GDM1 (cell line): ENCODE measurements at places on chromosomes 3 and 15.

DNA sequence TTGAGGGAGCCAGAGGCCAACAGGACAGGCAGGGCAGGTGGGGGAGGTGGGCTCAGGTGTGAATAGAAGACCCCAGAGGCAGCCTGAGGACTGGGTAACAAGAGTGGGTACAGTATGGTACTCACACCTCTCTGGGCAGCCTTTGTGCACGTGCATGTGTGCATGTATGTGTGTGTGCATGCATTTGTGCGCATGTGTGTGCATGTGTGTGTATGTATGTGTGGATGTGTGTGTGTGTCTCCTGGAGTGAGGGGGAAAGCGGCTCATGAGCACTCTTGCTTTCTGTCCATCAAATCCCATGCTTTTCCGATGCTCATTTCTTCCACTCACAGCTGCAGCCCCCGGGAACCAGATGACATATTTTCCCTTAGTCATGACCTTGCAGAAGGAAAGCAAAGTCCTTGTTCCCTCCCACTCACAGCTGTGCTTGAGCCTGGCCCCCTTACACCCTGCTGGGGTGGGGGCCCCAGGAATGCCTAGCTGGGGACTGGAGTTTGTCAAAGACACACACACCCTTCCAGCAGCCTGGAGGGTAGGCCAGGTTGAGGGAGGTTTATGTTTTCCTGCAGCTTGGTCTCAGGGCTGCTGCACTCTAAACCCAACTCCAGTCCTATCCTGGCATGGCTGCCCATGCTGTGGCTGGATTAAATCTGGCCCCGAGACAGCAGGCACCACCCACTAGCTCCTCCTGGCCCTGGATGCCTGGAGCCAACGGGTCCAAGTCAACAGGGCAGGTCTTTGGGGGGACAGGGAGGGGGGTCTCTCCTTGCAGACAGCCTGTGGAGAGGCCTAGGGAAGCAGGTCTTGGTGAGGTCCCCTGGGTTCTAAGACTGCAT is 22.5 kb downstream of the CCDC33 start:
- no peak for DNase-seq

DNA sequence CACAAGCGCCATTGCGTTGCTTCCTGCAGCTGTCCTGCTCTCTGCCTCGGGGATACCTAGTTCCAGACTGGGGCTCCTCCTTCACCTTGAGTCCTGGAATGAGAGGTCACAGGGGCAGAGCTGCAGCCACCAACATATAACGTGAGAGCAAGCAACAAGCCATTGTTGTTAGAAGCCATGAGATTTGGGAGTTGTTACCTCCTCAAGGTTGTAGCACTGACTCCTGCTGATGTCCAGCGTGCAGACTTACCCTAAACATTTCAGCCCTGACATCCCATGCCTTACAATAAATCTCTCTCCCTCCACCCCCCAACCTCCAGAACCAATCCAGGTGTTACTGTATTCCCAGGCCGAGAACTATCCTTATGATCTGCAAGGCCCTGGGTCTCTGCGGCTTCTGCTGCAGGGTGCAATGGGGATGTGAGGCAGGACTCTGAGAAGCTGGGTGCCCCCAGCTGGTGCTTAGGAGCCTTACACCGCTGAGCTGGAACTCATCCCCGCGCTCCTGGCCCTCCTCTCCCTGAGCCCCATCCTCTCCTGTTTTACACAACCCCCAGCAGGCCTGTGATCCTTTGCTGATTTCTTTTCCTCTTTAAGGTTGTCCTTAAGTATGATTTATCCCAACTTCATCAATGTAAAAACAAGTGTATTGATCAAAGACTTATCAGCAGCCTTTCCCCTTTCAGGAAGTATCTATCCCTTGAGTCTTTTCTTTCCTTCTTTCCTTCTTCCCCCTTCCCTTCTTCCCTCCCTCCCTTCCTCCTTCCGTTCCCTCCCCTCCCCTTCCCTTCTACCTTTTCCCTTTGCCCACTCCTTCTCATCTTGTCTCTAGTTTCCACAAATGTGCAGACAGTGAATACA is 84.2 kb upstream of the ABHD2 start:
- DNase-seq = no peak

DNA sequence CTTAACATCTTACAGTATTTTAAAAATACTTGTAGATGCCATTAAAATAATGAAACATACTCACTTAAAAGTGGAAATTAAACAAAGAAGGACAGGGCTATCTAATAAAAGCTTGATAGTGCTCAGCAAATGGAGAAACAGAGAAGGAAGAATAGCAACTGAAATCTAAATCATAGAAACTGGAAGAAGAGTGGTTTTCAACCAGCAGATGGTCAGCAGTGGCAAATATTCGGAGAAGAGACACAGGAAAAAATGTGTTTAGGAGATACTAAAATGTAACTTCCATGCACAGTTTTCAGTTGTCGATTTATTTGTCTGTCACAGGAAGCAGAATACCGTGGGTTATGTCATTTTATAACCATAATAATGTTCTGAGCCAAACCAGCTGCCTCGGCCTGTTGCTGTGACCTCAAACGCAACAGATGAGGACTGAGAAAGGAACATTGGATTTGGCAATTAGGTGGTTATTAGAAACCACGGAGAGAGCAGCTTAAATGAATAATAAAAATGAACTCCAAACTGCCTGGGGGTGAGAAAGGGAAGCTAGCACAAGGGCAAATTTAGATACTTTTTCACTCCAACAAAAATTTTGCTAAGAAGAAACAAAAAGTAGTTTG is 246.6 kb upstream of the KCNMB2 start:
- no peak for DNase-seq

- DNase-seq = no peak
Measured at GRCh38 chr15:81894061-81894460, 151.8 kb downstream of the MEX3B start.

DNA sequence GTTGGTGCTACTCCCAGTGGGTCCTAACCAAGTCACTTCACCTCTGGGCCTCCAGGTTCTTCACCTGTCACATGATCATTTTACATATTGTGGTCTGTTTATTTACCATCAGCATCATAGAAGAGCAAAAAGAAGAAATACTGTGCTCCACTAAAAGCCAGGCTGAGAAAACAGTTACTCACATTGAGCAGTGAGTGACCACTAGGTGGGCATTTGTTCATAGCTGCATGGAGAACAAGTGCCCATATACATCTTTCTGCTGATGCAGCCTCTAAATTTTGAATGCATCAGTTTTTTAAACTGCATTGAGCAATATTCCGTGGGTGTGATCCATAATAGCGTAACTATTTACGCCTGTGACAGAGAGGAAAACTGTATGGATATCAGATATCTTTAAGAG is 76.2 kb downstream of the DCUN1D1 start:
- no peak for DNase-seq

GRCh38 chr3:9862391-9863057 is 17.5 kb downstream of the CIDEC start:
- no peak for DNase-seq

DNA sequence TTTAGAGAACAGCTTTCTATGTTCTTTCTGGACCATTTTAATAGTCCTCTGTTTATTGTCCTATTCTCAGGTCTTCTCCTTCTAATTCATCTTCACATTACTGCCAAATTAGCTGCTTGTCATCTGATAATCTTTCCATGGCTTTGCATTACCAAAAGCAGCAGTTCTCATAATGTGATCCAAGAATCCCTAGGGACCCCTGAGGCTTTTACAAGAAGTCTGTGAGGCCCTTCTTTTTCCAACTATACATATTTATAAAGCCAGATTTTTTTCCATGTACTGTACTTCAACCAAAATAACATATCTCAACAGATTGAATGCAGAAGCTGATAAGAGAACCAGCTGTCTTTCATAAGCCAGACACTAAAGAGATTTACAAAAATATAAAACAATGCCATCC is 162.5 kb upstream of the BFSP2 start:
- DNase-seq = no peak

DNA sequence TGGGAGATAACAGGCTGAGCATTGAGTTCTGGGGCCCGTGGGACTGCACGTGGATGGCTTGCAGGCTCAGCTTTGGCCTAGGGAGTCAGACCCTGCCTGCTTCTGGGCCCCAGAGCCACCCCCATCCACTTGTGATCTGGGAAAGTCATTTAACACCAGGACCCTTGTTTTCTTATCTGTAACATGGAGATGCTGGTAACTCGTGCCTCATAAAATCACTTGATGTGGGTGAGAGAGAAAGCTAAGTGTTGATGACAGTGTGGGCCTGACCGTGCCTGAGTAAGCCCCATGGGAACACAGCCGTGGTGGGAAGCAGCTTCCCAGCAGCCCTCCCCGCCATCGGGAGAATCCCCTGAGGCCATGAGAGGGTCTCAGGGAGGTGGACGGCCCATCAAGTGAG is 378.1 kb downstream of the GABRB3 start:
- no peak for DNase-seq

GRCh38 chr15:60494108-60494507 is 15.2 kb upstream of the ICE2 start:
- DNase-seq = no peak

DNA sequence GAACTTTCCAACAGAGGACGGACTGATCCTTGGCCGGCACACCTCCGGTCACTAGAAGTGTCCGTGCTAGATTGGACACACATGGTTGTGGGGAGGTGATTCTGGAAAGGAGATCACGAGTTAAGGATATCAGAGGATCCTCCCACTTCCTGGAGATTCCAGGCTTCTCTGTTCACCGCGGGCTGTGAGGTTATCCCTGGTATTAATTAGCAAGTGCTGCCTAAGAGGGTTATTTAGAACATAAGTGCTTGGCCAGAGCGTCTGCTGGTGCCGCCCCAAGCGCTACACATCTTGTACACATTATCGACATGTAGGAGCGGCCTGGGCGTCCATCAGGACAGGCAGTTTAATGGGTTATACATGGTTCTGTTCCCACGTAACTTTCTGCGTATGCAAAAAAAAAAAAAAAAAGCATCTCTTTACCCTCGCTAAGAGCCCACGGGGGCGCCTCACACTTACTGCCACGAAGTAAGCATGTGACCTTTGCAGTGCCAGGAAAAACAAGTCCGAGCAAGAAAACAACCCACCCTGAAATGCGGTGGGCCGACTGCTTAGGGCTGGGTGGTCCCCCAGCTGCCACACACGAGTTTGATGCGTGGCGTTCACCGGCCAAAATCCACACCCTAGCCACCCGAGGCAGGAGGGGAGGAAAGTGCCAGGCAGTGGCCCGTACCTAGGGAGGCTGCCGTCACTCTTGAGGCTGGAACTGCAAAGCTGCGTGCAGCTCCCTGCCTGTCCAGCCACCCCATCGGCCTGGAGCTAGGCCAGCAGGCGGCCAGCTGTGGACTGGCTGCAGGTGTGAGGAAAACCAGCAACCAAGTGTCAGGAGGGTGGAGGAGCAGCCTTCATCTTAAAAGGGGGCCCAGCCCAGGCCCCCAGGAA is 78.0 kb downstream of the CPN2 start:
- no peak for DNase-seq

DNA sequence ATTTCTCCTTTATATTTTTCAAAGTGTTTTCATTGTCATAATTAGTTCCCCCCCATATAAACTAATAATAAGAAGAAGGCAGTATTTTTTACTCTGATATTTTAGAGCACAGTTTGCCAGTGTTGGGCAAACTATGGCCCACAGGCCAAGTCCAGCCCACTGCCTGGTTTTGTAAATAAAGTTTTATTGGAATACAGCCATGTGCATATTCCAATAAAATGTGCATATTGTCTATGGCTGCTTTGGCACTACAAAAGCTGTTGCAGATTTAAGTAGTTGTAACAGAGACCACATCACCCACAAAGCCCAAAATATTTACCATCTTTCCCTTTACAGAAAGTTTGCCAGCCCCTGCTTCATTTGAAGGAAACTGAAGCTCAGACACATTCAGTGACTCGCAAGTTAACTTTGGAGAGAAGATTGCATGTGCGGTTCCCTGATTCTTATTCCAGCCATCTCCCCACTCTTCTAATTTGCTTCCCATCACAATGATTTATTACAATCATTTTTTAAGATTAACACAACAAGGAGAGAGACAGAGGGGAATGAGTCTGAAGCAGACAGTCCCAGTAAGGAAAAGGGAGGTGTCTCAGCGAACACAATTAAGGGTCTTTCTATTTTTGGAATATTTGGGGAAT is 48.9 kb downstream of the RFTN1 start:
- no peak for DNase-seq

DNA sequence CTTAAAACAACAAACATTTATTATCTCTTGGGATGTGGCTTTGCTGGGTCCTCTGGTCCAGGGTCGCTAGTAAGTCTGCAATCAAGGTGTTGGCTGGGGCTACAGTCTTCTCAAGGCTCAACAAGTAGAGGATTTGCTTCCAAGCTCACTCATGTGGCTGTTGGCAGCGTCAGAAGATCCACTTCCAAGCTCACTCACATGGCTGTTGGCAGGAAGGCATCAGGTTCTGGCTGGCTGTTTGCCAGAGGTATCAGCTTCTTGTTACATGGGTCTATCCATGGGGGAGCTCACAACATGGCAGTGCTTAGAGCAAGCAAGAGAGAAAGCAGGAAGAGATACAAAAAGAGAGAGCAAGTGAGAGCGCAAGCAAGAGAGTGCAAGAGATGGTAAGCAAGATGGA is 15.0 kb upstream of the BNC1 start:
- no peak for DNase-seq

DNA sequence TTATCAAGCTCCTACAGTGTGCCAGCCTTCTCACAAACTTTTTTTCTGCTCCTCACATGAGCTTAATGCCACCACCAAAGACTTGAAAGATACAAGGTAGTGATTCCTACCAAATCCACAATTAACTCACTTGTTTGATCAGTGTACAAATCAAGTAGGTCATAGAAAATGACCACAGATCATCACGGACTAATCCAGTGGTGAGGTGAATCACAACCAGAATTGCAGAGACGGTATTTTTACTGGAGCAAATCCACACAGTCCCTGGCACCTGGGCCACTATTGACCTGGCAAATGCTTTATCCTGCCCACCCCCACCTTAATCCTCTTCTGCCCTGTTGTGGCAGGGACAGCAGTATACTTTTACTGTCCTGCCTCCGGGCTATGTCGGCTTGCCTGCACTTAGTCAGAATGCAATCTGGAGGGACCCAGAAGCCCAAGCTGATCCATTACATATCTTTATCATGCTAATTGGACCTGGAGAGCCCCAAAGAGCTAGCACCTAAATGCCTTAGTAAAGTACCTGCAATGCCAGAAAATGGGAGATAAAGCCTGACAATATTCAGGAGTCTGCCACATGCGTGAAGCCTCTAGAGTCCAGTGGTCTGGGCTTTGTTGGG is 83.9 kb upstream of the CDV3 start:
- DNase-seq = no peak

DNA sequence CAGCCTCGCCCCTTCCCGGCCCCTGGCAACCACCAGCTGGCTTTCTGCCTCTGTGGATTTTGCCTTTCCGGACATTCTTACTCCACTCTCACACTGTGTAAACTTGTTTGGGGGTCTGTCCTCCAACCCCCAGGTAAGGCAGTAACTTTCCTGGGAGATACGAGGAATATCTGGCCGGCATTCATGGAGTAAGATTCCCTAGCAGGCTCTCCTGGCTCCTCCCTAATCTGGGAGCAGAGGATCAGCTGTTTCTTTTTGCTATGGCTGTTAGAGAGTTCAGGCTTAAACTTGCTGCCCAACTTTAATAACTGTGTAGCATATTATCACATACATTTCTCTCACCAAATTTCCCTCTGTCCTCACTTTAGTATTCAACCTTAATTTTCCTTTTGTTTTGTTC is 64.3 kb downstream of the IGF2BP2 start:
- DNase-seq = no peak

DNA sequence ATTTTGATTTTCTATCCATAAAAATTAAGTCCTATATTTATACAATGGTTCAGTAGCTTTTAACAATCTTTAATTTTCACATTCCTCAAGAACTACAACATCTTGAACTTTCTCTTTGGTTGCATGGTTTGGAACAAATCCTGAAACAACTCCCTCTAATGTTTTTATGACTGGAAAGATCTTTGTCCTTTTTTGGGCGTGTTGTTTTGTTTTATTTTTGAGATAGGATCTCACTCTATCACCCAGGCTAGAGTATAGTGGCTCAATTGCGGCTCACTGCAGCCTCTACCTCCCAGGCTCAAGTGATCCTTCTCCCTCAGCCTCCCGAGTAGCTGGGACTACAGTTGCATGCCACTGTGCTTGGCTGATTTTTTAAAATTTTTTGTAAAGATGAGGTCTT is 4.0 kb downstream of the STX19 start:
- no peak for DNase-seq
